GM04504 (cell line): ENCODE measurements at places on chromosomes 5 and 9.

DNA sequence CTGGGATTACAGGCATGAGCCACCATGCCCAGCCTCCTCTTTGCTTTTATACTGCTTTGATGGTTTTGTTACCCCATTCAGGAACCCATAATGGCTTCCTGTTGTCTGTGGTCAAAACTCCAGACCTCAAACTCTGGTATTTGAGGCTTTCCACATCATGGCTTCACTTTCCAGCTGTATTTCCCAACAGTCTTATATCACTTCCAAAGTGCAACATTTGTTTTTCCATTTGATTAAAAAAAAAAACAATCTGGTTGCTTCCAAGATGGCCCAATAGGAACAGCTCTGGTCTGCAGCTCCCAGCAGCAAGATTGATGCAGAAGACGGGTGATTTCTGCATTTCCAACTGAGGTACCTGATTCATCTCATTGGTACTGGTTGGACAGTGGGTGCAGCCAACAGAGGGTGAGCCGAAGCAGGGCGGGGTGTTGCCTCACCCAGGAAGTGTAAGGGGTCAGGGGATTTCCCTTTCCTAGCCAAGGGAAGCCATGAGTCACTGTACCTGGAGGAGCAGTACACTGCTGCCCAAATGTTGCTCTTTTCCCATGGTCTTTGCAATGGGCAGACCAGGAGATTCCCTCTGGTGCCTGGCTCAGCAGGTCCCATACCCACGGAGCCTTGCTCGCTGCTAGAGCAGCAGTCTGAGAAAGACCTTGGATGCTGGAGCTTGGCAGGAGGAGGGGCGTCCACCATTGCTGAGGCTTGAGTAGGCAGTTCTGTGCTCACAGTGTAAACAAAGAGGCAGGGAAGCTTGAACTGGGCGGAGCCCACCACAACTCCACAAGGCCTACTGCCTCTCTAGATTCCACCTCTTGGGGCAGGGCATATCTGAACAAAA is 458.4 kb downstream of the KDM4C start:
- DNase-seq, result no peak

DNA sequence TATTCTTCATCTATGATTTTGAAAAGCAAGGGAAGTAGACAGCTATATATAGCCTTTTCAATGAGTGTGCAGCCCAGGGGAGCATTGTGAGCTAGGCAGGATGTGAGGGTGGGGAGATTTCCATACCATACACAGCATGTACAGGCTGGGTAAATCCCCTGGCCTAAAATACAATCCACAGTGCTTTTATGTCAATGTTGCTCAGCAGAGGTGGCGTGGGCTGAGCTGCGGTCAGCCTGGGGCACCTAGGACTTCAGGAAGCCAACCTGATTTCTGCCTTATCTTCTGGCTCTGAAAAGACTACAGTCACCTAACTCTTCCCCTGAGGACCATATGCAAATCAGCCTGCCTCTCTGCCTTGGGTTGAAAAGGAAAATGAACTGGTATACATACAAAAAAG is 6.3 kb upstream of the GARIN3 start:
- no peak for DNase-seq

- no peak for DNase-seq
Observed at GRCh38 chr5:36915653-36916052, 39.1 kb downstream of the NIPBL start.

DNA sequence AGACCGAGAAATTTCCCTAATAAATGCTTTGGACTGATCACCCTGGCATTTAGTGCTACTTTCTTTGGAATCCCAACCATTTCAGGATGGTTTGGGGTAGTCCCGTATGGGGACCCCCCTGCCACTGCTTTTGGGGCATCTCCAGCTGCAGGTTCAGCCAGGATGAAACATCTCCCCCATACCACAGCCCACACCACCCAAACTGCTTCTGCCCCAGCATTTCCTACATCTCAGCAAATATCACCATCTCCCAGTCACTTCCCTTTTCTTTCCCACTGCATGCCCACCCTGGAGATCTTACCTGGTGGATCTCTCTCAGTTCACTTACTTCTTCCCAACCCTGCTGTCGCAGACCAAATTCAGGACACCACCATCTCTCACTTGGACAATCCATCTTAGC is 4.8 kb upstream of the P4HA2 start:
- no peak for DNase-seq

DNA sequence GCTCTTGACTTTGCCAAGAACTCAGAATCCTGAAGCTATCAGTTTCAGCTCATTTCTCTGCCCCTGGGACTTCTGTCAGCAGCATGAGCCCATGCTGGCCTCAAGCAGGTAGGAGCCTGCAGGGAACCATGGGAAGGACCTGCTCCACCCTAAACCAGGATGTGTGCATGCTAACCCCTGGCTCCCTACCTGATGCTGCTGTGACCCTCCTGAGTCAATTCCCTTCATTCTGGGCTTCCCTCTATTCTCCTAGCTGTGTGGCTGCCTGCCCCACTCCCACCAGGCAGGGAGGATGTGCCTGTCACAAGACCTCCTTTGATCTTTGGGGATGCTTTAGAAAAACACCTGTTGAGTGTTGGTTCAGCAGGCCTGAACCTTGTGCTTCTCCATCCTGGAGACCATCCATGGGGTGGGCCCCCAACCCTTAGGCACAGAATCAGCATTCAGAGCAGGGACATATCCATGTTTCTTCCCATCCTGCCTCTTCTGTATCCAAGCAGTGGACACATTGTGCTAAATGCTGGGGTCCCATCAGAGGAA is 117.1 kb upstream of the CCL21 start:
- no peak for DNase-seq

- no peak for DNase-seq
Observed at GRCh38 chr9:1202512-1203280, 152.5 kb downstream of the DMRT2 start.

DNA sequence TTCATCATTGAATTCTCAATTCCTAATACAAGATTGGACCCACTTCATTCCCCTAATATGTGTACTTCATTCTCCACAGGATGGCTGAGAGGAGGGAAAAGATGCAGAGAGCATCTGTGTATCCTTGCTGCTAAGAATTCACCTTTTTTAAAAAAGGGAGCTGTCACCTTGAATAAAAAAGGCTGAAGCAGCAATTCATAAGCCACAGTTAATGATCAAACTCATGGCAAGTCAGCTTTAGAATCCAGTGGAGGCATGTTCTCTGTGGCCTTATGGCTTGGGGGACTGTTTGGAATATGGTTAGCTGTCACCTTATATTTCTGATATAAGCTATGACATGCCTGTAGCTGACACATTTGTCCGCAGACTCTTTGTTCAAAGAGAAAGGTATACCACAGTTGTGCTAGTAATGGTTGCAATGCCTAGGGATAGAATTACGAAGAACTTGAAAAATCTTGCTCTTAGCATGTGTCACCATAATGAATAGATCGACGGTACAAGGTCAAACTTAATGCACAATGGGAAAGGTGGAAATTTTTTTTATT is 256.8 kb upstream of the TNC start:
- DNase-seq, result no peak

GRCh38 chr5:179321206-179321987 is 23.9 kb downstream of the ADAMTS2 start:
- DNase-seq, result no peak
